NCI-H1436 treated with DMSO at 0.1 percent for 48 hours (cell line): ENCODE measurements at places on chromosomes 11 and 22.

DNA sequence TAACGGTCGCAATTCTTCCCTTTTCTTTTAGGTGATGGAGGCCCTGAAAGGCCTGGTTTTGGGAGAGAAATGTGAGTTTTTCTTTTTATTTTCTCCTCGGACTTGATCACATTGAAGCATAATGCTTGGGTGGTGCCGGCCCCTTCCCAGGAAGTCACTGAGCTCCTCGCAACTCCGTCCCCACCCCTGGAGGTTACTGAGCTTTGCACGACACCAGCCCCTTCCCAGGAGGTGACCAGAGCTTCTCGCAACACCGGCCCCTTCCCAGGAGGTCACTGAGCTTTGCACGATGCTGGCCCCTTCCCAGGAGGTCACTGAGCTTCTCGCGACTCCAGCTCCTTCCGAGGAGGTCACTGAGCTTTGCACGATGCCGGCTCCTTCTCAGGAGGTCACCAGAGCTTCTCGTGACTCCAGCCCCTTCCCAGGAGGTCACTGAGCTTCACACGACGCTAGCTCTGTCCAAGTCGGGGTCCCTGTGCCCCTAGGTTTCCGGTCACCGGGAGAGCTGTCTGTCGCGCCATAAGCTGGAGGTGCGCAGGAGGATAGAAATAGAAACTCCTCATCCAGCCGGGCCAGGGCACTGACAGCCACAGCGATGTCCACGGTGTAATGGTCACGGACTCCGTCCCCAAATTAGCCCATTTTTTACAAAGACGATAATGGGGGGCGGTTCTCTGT lies 586.4 kb downstream of the BRD1 start:
- no peak for DNase-seq

- DNase-seq: no peak
Observed at GRCh38 chr11:134471087-134471715, 59.2 kb upstream of the B3GAT1 start.

- DNase-seq: no peak
Observed at GRCh38 chr11:7467652-7468051, 17.7 kb upstream of the OLFML1 start.

GRCh38 chr11:61950035-61950547 lies at the start of gene BEST1:
TSS of gene BEST1 (plus strand) at chr11:61950351. CDS start at chr11:61951807, 1,456 bp downstream.
- no peak for DNase-seq
